ENCODE measurements at places on chromosomes 3 and 15.

DNA sequence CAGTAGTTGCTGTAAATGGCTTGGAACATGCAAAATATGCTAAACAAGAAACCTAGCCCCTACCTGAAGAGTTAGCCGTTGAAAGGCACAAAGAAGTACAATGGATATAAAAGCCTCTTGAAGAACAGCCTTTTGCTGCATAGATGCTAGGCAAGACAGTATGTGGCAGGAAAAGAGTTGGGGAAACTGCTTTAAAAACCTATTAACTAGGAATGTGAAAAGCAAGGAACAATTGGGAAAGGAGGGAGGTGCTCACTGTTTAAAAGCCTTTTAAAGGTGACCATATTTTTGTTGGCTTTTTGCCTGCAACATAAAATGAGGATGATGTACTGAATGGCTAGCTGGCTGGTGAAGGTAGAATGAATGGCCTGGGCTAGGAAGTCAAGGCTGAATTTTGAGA is 24.5 kb upstream of the SOX2 start:
- DNase-seq = no peak

- DNase-seq = no peak
Measured at GRCh38 chr15:55694652-55695150, 48.3 kb downstream of the PRTG start.

DNA sequence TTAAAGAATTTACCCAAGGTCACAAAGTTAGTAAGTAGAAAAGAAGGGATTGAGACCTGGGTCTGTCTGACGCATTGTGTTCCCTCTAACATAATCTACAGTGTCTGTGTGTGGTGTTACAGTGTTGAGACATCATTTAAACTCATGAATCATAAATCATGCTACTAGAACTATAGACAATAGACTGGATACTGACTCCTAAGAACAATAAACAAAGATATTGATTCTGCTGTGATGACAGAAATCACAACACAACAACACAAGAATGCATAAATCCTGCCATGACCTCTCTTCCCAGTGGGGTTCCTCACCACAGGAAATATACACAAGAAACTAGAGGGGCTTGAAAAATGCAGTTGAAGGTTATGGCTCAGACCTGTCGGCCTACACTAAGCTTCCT is 44.3 kb downstream of the TRIM69 start:
- no peak for DNase-seq

DNA sequence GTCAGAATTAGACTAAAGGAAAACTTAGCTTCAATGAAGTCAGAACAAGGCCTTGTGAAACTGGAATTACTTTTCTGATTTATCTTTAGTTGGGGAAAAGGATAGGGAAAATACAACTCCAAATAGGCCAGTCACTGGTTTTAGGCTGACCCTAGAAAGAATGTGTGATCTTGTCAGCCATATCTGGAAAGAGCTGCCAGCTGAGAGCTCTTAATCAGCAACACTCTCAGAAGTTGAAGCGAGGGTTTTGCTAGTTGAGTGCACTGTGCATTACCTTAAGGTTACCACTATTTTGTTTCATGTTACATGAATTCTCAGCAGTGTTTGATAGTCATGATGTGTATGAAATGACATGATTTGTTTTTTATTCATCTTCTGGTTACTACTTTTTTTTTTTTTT is 905.3 kb upstream of the ALCAM start:
- no peak for DNase-seq

- no peak for DNase-seq
Measured at GRCh38 chr3:97954228-97954827, 17.9 kb downstream of the RIOX2 start.

DNA sequence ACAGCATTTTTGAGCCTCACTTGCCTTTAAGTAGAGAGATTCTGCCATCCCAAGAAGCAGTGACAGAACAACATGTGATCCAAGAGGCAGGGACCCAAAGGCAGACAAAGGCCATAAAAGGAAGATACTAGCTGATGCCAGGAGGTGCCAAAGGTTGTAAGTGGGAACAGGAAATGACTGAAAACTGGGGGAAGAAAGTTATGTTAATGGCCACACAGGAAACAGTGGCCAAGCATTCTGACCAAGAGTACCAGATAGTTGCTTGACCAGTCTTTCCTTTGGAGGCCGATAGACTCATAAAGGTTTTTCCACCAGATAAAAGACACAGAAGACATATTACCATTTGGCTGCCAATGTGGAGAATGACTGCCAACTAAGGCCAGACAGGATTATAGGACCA is 274.5 kb upstream of the PEX5L start:
- no peak for DNase-seq

DNA sequence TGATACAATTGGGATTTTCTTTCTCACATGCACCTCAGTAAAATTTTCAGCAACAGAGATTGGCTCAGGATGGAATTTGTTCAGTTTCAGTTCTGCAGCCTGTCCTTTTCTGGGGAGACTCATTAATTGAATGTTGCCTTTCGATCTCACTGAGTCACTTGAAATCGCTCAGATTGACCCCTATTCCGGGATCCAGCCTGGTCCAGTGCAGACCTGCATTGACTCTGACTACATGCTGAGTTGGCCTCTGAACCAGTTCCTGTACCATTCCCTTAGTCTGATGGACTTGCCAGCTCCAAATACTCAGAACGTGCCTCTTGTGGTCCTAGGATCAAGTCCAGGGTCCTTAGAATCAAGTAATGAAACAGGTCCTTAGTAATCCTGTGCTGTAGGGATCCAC is 9.4 kb downstream of the IGF1R start:
- no peak for DNase-seq

DNA sequence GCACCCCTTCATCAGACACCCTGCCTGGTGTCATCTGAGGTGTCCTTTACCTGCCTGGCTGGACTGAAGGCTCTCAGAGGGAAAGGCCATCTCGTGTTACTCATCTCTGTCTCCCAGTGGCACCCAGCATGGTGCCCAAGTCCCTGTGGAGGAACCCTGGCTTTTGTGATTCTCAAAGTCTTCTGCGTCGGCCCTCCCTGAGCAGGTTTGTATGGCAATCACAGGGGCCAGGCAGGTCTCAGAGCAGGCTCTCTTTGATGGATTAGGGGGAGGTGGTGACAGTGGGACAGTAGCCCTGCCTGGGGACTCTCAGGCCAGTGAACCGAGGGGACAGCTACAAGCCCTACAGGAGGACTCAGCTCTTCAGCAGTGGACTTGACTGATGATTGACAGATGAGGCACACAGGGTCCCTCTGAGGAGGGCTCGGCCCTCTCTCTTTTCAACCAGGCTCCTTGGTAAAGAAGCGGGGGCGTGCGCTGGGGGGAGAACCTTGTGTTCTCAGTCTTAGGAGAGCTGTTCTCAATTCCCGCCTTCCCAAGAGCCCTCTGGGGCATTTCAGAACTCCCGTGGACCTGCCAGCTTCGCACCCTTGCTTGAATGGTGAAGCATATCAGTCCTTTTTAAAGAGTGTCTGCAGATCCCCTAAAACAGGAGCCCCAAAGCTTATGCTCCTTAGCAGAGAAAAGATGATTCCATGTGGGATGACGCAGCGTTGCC is 108.3 kb downstream of the VGLL4 start:
- no peak for DNase-seq

DNA sequence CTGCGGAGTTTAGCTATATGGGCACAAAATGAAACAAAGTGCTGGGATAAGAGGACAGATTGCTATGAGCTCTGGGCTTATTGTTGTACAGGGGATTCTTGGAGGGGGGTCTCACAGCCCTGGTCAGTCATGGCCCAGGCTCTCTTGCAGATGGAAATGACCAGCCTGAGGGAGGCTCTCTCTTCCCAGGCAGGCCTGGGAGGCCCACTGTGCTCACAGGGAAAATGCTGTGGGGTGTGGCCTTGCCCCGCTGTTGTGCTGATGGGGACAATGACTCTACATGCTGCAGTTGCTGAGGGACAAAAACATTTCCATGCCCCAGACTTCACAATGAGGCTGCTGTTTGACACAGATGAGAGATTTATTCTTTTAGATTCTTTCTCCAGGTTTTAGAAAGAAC is 202.2 kb downstream of the KLF13 start:
- DNase-seq = no peak

GRCh38 chr3:191721390-191721861 is 260.5 kb downstream of the PYDC2 start:
- no peak for DNase-seq

GRCh38 chr3:18579661-18580060 is 154.5 kb upstream of the SATB1 start:
- no peak for DNase-seq

DNA sequence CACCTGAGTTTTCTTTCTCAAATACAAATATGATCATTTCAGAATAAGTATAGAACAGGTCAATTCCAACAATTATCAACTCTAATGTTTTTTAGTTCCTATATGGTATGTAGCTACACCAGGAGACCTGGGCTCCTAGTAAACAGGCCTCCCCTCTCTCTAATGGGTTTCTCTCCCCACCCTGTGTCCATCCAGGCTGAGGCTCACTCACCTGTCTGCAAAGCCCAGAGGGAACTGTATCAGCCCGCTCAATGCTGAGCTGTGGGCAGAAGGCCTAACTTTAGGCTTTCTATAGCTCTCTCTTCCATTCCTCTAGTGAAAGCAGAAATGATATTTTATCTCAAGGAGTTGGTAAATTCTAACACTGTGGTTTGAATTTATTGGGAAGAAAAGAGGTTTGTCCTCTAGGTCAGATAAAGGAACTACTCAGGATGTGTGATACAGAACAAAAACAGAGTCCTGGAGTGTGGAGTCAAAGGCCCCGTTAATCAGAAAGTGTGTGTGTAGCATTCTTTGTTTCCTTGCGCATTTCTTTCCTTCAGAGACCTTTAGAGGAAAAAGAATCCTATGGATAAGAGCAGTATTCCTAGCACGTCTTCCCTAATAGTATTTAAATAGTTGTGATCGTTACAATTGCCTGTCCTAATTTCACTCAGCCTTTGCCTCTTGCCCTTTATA is 408.9 kb downstream of the PYDC2 start:
- no peak for DNase-seq

- DNase-seq = no peak
Measured at GRCh38 chr15:52649686-52650085, 29.5 kb downstream of the ATOSA start.

GRCh38 chr3:57063032-57063431 is 2.6 kb downstream of the SPATA12 start:
- DNase-seq = no peak

DNA sequence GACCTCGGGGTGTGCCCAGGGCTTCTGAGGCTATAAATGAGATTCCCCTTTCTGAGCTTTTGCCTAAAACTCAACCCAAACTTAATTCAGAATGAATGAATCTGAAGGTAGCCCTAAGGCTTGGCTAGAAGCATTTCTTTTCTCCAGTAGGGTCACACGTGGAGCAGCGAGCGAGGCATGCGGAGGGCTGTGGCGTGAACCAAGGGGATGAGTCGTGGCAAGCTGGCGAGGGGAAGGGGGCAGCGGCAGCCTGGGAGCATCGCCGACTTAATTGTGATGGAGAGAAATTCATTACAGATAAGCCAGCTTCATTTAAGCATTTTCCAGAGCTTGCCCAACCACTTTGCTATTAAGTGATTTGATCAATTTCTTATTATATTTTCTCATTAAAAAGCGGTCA is 79.9 kb downstream of the CHSY1 start:
- DNase-seq = no peak

DNA sequence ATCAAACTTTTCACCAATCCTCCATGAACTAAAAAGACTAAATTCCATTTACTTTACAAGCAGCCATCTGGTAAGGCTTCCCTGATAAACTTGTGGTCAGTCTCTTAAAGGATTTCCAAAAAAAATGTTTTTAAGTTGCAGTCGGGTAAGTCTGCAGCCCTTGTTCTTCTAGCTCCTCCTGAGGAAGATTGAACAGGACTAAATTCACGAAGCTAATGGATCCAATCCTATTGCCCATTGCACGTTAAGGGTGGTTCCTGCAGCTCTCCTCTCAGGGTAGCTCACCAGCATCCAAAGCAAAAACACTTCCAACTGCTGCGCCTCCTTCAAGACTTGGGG is 2.8 kb downstream of the HES1 start:
- no peak for DNase-seq

DNA sequence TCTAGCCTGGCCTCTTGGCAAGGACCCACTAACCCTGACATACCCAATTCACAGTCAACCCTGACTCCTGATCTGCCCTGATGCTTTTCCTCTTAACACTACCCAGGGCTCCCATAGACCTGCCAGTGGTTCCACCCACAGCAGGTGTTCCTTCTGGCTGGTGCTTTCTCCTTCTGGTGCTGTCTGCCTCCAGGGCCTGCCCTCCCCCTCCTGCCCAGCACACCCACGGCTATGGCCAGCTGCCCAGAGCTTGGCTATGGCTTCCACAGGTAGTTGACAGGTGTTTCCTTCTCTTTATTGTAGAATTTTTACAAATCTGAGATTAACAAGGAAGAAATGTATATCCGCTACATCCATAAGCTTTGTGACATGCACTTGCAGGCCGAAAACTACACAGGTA is 46.5 kb upstream of the MANF start:
- no peak for DNase-seq

GRCh38 chr3:120300971-120301370 is 15.9 kb upstream of the GPR156 start:
- DNase-seq = no peak

- DNase-seq = no peak
Measured at GRCh38 chr15:33621141-33621540, 310.4 kb downstream of the RYR3 start.

- DNase-seq = no peak
Measured at GRCh38 chr3:185822221-185823000, 2.4 kb downstream of the IGF2BP2 start.

Measured in dorsolateral prefrontal cortex (tissue), 122 donors.